Naive thymus-derived CD8-positive, alpha-beta T cell (primary cell): ENCODE measurements at places on chromosomes 12 and 14.

DNA sequence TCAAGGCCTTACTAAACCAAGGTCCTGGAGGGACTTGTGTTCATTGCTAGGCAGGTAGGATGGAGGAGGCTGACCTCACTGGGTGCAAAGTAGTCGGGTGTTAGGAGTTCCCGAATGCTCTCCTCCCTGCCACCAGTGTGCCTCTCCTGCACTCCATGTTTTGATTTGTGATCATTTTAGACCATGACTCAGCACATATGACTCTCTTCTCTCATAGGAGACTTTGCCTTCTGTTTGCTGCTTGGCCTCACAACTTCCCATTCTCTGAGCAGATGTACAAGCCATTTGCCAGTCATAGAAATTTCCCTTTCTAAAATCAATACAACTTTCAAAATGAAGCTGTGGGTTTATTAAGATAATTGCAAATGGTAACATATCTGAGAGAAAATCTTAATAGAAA lies 46.6 kb upstream of the LRIG3 start:
- no peak overlapping the region for H3K4me3 ChIP-seq
- H3K27me3 ChIP-seq = no peaks in the 10 kb centered on the region
- H3K27ac ChIP-seq = no peak overlapping the region
- H3K36me3 ChIP-seq = no peaks in the 10 kb centered on the region
- DNase-seq = no peak

DNA sequence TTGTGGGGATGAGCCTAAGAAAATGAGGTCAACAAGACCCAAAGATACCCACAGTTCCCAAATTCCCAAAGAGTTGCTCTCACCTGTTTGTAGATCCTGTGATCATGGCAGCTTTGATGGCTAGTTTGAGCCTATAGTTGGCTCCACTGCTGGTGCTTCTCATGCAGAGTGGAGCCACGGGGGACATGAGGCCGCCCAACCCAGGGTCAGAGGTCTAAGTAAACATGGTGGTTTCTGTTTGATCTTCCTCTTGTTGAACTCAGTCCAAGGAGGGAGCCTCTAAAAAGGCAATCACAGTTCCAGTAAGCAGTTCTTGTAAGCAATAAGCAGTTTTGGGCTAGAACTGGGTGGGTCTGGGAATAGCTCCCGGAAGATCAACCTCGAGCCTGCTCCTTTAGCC lies 125.6 kb upstream of the DHRS4 start:
- H3K4me3 ChIP-seq = no peak overlapping the region
- no peak for DNase-seq
- H3K27ac ChIP-seq = no peak overlapping the region
- H3K36me3 ChIP-seq = no peaks in the 10 kb centered on the region
- H3K27me3 ChIP-seq = peaks cover 11% of the 10 kb centered on the region
- H3K4me1 ChIP-seq = peaks cover 2% of the 10 kb centered on the region

GRCh38 chr12:45637706-45638105 lies 91.8 kb upstream of the ARID2 start:
- no peak overlapping the region for H3K4me3 ChIP-seq
- H3K27me3 ChIP-seq = no peaks in the 10 kb centered on the region

DNA sequence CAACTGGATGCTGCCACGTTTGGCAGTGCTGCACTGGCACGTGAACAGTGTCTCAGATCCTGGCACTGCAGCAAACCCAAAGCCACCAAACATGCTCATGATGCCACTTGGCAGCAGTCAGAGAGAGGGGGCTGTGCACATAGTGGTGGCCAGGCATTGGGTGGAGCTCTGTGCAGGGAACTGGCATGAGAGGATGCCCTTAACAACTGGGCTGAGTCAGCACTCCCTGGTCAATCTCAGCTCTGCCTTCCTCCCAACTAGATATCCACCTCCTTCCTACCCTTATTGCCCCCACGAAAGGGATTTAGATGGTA lies 37.0 kb downstream of the ZFHX2 start:
- H3K27me3 ChIP-seq = no peaks in the 10 kb centered on the region
- H3K36me3 ChIP-seq = peaks cover 2% of the 10 kb centered on the region
- no peak for DNase-seq
- H3K27ac ChIP-seq = no peak overlapping the region

DNA sequence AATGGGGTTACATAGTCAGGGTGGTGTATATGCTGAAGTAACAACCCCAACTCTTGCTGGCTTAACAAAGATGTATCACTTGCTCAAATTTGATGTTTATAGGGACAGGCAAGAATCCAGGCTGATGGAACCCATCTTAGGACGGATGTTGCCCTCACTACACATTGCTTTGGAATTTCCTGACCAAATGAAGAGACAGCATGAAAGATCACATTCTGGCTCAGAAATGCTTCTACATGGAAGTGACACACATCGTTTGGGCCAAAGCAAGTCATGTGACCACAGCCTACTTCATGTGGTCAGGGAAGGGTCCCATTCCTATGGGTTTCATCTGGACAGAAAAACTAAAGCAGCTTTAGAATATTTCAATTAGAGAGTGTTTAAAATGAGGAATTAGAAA lies 345.8 kb downstream of the TMEM132D start:
- no peak for DNase-seq
- no peaks in the 10 kb centered on the region for H3K36me3 ChIP-seq
- no peaks in the 10 kb centered on the region for H3K4me1 ChIP-seq
- H3K27me3 ChIP-seq = no peaks in the 10 kb centered on the region

- peak overlapping the region; percentile 61 for H3K4me3 ChIP-seq
- H3K4me1 ChIP-seq = peaks cover 15% of the 10 kb centered on the region
- no peak overlapping the region for H3K27ac ChIP-seq
- peak; percentile 39 for DNase-seq
Observed at GRCh38 chr12:124388679-124389137, 93.8 kb downstream of the RFLNA start.

- H3K36me3 ChIP-seq = no peaks in the 10 kb centered on the region
- H3K4me1 ChIP-seq = peaks cover 34% of the 10 kb centered on the region
- no peaks in the 10 kb centered on the region for H3K27me3 ChIP-seq
- no peak overlapping the region for H3K4me3 ChIP-seq
- no peak overlapping the region for H3K27ac ChIP-seq
- DNase-seq = no peak
Observed at GRCh38 chr12:54429014-54429471, 10.0 kb upstream of the ITGA5 start.

DNA sequence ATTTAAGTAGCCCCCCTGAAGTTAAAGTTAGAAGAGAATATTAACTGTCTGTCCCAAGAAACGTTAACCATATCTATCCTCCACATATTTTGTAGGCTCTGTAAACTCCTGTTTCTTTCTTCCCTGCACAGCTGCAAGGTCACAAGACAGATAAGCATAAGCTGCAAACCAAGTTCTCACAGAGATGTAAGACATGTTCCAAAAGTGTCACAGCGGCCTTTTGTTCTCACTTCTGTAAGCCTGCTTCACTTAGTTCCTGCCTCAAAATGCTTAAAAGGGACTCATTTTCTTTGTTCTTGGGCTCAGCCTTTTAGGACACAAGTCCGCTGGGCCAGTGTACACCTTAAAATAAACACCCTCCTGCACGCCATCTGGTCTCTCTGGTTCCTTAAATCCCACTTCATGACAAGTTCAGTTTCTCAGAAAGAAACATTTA lies 3.2 kb downstream of the RNASE1 start:
- H3K27me3 ChIP-seq = peaks cover 6% of the 10 kb centered on the region
- no peak overlapping the region for H3K4me3 ChIP-seq
- no peak for DNase-seq

- no peaks in the 10 kb centered on the region for H3K4me1 ChIP-seq
- H3K4me3 ChIP-seq = no peak overlapping the region
- peaks cover 13% of the 10 kb centered on the region for H3K27me3 ChIP-seq
- no peak overlapping the region for H3K27ac ChIP-seq
- H3K36me3 ChIP-seq = no peaks in the 10 kb centered on the region
Observed at GRCh38 chr12:110916295-110916875, 4.0 kb downstream of the MYL2 start.

DNA sequence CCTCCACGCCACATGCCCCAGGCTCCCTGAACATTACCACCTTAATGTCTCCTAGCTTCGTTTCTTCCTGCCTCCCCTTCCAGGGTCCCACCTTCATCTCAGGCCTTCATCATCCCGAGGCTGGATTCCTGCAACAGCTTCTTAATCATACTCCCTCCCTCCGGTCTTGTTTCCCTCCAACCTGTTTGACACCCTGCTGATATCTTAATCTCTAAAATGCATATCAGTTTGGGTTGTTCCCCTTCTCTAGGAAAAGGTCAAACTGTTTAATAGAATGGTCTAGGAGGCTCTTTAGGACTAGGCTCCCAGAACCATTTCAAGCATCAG lies 125.5 kb upstream of the ARHGAP5 start:
- H3K27me3 ChIP-seq = peaks cover 3% of the 10 kb centered on the region
- peaks cover 4% of the 10 kb centered on the region for H3K4me1 ChIP-seq
- DNase-seq = no peak
- no peak overlapping the region for H3K27ac ChIP-seq
- H3K36me3 ChIP-seq = no peaks in the 10 kb centered on the region

DNA sequence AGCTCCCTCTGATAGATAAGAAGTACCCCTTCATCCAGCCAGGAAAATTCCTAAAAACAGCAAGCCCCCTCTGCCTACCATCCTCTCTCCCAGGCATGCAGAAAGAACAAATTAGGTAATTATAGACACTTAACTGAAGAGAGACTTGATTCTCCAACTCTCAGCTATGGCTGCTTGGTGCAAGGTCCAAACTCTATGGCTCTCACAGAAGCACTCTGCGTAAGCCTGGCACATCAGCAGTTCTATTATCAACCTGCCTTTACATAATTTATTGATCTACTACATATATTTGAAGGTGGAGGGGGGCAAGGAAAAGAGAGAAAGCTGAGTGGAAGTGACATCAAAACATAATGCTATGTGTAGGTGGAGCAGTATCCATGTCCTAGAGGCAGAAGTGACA lies 1.1 kb upstream of the MYO1A start:
- H3K36me3 ChIP-seq = peaks cover 2% of the 10 kb centered on the region
- H3K4me3 ChIP-seq = no peak overlapping the region
- no peaks in the 10 kb centered on the region for H3K27me3 ChIP-seq
- no peak overlapping the region for H3K27ac ChIP-seq
- peaks cover 19% of the 10 kb centered on the region for H3K4me1 ChIP-seq

DNA sequence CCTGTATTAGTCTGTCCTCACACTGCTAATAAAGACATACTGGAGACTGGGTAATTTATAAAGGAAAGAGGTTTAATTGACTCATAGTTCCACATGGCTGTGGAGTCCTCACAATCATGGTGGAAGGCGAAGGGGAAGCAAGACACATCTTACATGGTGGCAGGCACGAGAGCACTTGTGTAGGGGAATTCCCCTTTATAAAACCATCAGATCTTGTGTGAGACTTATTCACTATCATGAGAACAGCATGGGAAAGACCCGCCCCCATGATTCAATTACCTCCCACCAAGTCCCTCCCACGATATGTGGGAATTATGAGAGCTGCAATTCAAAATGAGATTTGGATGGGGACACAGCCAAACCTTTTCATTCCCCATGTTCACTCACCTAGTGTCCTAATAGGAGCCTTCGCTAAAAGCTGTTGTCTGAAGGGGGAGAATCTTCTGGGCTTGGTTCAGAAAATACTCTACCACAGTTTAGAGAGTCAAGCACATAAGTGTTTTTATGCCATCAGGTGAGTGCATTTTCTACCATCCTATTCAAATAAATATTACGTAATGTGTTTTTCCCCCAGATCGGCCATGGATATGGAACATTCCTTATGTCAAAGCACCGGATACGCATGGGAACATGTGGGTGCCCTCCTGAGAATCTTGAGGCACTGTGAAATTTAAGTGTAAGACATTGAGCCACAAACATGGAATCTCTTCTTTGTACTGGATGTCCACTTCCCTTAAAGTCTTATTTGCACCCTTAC lies 19.1 kb upstream of the KCNK13 start:
- no peaks in the 10 kb centered on the region for H3K4me1 ChIP-seq
- H3K27ac ChIP-seq = no peak overlapping the region
- H3K27me3 ChIP-seq = no peaks in the 10 kb centered on the region
- H3K4me3 ChIP-seq = no peak overlapping the region
- DNase-seq = no peak

- H3K27ac ChIP-seq = no peak overlapping the region
- H3K27me3 ChIP-seq = no peaks in the 10 kb centered on the region
- H3K4me3 ChIP-seq = no peak overlapping the region
- H3K4me1 ChIP-seq = no peaks in the 10 kb centered on the region
- H3K36me3 ChIP-seq = no peaks in the 10 kb centered on the region
Observed at GRCh38 chr14:84961637-84962036, 568.3 kb upstream of the FLRT2 start.

DNA sequence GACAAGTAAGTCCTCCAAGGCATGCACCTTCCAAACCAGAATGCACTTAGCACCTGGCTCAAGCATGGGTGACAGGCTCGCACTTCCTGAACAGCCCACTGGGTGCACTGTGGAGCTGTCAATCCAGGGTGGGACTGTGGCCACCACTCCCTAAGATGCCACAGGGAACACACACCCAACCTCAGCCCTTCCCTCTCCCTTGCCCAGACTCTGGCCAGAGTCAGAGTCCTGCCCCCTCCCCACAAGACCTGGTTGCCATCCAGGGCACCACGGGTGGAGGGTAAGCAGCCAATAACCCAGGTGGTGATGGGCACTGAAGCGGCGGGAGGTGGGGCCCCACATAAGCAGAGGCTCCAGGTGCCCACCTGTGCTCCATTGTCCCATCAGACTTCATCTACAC lies 160.6 kb downstream of the MYRFL start:
- H3K27me3 ChIP-seq = peaks cover 4% of the 10 kb centered on the region
- no peak overlapping the region for H3K4me3 ChIP-seq
- no peak for DNase-seq
- H3K36me3 ChIP-seq = no peaks in the 10 kb centered on the region

- H3K27me3 ChIP-seq = no peaks in the 10 kb centered on the region
- peaks cover 10% of the 10 kb centered on the region for H3K4me1 ChIP-seq
- no peak overlapping the region for H3K4me3 ChIP-seq
- peak overlapping the region; percentile 65 for H3K27ac ChIP-seq
- peaks cover 21% of the 10 kb centered on the region for H3K36me3 ChIP-seq
Observed at GRCh38 chr12:121908702-121909101, 9.7 kb upstream of the CFAP251 start.

DNA sequence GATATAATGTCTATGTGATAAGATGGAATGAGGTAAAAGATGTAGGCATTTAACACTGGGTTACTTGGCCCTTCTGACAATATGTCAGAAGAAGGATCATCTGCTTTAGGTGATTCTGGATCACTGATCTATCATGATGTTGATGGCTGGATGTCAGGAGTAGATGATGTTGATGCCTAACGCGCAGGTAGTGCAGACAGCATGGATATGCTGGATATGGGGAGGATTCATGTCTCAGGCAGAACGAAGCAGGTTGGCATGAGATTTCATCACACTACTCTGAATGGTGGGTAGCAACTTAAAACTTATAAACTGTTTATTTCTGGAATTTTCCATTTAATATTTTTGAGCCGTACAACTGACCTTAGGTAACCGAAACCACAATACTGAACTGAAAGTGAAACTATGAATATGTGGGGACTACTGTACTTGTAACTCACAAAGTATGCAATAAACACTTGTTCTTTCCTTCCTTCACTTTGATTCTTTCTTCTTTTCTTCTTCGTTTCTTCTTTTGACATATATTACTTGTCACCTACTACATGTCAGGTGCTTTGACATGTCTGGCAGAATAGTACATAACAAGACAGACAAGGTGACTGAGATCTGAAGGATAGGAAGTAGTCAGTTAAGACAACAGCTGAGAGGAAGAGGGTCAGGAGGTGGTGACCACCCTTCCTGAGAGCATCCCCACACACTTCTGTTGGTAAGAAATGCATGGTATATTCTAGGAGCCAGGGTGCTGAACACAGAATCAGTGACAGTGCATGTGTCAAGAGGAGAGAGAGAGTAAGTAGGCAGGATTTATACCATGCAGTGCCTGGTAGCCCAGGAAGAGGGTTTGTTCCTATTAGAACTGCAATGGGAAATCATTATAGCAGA lies 238.8 kb downstream of the PPFIA2 start:
- H3K27ac ChIP-seq = no peak overlapping the region
- H3K27me3 ChIP-seq = no peaks in the 10 kb centered on the region
- no peaks in the 10 kb centered on the region for H3K4me1 ChIP-seq
- H3K36me3 ChIP-seq = no peaks in the 10 kb centered on the region
- DNase-seq = no peak
